ENCODE measurements at places on chromosomes 1 and 21. TPM values are rescaled to one million over a fixed set of nuclear protein-coding genes. Genes with fewer than 3 reads are reported as not detected.

GRCh38 chr1:178165196-178165595 is 71.3 kb downstream of the RASAL2 start:
- DNase-seq: no peak

- no peak for DNase-seq
Measured at GRCh38 chr1:24850328-24850920, 79.7 kb downstream of the RUNX3 start.

DNA sequence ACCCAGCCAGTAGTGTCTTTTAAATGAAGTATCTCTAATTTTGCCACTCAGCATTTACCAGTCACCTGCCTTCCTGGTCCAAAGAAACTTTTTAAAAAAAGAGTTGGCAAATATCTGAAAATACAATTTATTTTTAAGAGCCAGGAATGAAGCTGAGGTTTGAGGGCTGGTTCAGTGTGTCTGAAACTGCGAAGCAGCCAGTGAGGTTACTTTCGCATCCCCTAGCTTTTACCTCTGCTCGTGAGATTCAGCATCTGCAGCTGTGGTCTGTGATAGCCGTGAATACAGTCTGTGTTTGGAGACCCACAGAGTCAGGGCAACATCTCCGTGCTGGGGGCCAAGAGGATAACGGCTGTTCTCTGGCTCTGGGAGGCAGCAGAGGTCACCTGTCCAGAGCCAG is 21.3 kb upstream of the KCNAB2 start:
- no peak for DNase-seq

DNA sequence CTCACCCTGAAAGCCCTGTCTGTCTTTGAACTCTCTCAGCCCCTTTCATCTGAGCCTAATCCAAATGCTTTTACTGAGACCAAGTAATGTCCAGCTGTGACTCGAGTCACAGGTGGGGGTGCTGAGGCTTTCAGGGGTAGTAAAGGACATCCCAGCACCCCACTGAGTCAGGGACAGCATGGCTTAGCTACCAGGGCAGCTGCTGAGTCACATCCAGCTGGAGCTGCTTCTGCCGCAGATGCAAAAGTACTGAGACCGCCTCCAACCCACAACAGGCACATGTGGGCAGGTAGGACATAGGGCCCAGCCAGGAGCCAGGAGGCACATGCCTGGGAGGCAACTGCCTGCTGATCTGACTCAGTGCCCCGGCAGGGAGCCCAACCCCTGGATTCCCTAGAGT is 6.7 kb upstream of the VSIG8 start:
- DNase-seq: no peak

DNA sequence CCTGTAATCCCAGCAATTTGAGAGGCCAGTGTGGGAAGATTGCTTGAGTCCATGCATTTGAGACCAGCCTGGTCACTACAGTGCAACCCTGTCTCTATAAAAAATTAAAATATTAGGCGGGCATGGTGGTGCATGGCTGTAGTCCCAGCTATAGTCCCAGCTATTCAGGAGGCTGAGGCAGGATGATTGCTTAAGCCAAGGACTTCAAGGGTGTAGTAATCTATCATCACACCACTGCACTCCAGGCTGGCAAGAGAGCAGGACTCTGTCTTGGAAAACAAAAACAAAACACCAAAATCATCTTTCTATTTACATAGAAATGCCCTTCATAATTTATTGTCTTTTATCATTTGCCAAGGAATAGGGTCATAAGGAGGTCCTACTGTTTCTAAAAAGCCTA is 1274.1 kb upstream of the NCAM2 start:
- no peak for DNase-seq

DNA sequence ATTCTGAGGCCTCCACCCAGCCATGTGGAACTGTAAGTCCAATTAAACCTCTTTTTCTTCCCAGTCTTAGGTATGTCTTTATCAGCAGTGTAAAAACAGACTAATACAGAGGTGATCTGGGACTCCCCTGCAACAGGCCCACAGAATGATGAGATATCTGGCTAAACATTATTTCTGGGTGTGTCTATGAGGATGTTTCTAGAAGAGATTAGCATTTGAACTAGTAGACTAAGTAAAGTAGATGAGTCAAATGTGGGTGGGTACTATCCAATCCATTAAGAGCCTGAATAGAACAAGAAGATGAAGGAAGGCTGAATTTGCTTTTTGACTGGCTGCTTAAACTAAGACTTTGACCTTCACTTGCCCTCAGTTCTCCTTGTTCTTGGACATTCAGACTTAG is 396.5 kb upstream of the LRRC7 start:
- DNase-seq: no peak

DNA sequence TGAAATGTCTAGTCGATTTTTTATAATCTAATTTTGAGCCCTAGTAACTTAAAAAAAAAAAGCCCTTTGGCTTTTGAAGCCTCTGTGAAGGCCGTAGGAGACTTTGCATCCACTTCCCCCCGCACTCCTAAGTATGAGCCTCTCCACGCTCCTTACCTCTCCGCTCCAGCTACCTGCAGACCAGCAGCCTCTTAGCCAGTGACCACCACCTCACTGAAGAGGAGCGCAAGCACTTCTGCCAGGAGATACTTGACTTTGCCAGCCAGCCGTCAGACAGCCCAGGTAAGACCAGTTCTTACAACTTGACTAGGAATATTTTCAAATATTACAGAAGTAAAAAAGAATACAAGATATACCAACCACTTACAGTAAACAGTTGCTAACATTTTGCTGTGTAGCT is 27.4 kb upstream of the PWP2 start:
- DNase-seq: no peak

DNA sequence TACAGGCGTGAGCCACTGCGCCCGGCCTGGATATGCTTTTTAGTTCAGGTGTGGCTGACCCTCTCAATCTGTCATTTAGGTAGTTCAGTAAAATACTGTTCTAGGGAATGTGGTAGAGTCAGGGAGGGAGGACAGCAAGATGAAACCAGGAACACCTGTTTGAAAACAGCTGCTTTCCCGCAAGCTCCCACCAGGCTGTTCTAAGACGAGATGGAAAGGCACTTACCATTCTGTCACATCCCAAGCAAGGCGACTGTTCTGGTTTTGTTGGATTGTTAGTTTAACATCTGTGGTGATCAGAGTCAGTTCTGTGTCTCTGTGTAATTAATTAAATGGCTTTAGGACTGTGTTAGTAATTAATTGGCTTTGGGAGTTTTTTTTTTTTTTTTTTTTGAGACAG is 2.9 kb downstream of the CHAF1B start:
- no peak for DNase-seq

DNA sequence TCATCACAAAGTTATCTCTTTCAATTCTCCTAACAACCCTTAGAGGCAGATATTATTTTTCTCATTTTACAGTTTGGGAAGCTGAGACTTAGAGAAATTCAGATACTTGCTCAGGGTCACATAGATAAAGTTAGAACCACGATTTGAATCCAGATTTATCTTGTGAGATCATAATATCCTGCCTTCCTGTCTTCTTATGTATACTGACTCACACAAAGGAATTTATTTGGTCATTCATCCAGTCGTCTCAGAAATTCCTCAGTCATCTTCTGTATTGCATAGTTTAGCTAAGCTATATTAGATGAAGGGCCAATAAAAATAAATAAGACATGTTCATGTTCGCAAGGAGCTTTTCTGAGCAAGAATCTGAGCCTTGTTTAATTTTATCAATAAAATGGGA is 35.8 kb upstream of the RUNX1 start:
- no peak for DNase-seq

SPATA46 gene
- not detected for total RNA-seq

FAM78B gene
- total RNA-seq: 0.51 TPM

FPGT gene
- 10.4 TPM for total RNA-seq

EFNA1 gene
- total RNA-seq: 31.3 TPM

All from osteocyte (in vitro differentiated cells).